ENCODE measurements at places on chromosomes 7 and 10.

- DNase-seq, result no peak
Measured at GRCh38 chr7:4689668-4690067, 7.6 kb downstream of the FOXK1 start.

- DNase-seq, result no peak
Measured at GRCh38 chr10:7205656-7206055, 205.2 kb downstream of the SFMBT2 start.

DNA sequence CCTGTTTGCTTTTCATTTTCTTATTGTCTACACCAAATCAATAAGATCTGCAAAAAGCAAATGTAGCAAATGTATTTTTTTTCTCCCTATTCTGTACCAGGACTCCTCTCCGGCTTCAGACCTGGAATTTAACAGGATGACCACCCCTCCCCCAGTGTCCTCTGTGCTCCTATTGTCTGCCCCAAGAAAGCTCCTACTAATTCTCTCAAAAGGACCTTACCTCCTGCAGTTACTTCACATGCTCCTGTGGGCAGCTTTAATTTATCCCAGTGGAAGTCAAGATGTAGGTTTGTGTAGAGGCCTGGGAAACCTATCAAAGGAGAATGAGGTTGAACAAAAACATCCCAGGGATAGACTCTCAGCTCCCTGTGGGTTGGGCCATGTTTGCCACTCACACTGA, 31.3 kb downstream of the PLXNA4 start:
- no peak for DNase-seq

GRCh38 chr10:99328579-99329303, 415 bp upstream of the CNNM1 start:
- no peak for DNase-seq

DNA sequence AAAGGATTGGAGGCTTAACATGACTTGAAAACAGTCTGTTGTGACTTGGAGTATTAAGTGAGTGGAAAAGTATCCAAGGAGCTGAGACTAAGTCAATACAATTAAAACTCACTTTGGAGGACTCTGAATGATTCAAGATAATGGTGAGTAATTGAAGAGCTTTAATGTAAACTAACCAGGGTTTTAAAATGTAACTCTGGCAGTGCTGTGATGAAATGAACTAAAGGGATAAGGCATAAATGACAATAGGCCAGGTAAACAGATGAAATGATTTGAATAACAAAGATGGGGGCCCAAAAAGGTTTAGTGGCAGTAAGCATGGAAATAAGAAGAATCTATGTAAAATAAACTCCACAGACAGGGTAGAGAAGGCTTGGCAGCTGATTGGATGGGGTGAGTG, 316.5 kb upstream of the CACNA2D1 start:
- no peak for DNase-seq
